ENCODE measurements at places on chromosomes 12 and 14.

DNA sequence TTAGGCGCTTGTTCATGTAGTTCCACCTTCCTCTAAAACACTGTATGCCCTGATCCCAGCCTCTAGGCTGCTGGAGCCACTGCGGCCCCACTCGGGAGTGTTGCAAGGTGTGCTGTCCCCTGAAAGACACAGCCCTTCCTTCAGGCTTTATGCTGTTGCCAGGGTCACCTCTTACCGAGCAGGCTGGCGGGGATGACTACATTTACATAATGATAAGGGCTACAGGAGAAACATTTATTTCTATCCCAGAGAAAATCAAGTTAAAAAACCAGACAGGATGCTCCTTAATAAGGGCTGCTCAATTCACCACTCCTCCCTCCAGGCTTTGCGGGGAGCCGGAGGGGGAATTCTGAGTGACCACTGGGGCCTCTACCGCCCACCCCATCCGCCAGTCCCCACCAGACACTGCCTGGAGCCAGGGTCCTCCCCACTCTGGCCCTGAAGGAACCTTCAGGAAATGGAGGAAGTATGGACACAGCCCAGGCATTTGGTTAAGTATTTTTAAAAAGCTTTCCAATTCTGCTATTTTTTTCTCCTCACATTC is 200.6 kb downstream of the TTC7B start:
- no peak for DNase-seq

- DNase-seq, result no peak
These were observed 46.5 kb downstream of the PIWIL1 start for GRCh38 chr12:130384234-130384633.

GRCh38 chr14:73146111-73146510 is 9.8 kb downstream of the PSEN1 start:
- no peak for DNase-seq

DNA sequence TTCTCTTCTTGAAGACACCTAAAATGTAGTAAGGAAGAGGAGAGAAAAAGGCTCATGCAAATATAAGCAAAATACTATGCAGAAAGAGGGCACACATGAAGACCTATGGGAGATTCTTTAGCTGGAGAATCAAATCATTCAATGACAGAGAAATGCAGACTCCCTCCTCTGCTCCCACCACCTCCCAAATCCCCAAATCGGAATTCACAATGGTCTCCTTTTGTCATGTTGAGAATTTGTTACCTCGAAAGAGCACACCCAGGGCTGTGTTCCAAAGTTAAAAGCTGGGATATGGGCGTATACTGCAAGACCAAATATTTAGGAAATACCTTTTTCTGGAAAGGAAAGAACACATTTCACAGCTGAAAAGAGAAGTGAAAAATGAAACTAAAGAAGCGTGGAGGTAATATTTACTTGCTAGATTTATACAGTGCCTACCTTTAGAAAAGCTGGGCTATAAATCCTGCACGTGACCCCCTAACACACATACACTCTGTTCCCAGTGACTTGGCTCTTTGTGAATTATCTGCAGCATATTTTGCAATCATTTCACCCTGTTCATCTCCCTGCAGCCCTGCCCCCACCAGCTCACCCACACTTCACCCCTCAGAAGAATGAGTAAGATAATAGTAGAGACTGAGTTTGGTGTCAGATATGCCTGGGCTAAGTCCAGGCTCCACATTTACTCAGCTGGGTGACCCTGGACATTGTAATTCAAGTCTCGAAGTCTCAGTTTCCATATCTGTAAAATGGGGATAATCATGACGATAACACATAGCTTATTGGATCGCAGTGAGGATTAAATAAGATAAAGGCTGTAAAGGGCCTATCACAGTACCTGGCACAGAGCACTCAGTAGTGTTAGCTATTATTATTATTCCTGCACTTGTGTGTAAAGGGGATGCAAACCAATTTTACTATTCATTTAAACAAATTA is 2.9 kb upstream of the CACNA1C start:
- no peak for DNase-seq

DNA sequence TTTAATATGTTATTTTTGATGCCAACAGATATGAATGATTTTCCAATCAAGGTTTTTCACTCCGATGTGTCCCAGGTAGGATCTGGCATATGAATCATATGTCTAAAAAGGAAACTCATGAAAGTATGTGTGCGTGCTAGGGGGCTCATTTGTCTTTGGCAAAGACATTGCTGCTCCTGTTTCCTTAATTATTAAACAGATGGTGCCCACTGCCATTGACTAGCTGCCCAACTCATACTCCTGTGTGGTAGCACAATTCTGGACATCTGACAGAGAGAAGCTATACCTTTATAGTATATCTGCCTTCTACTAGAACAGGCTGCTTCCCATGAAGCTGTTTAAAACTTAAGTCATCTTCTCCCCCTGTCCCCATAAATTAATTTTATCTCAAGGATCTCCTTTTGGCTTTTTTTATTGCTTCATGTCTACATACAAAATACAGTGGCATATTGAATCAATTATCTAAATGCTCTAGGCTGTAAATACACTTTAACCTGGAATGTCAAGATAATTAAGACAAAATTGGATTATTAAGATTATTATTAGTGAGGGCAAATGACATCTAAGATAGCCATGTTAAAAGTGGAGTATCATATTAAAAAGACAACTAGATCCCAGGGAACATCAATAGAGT is 1.4 kb upstream of the PDE3A start:
- no peak for DNase-seq

DNA sequence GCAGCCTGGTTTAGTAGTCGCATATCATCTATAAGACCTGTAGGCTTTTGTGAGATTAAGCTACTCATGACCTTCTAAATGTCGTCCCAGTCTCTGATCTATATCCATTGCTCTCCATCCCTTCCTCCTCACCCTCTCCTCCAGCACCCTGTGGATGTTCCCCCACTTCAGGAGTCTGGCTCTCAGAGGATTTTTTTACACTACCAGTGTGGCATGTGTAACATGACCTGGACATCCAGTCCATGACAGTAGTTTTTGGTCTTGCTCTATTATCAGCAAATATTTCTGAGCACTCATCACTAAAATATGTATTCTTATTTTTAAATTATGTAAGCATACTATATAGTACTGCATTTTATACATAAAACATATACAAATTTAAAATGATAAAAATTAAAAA is 142.1 kb downstream of the DYRK2 start:
- DNase-seq, result no peak

DNA sequence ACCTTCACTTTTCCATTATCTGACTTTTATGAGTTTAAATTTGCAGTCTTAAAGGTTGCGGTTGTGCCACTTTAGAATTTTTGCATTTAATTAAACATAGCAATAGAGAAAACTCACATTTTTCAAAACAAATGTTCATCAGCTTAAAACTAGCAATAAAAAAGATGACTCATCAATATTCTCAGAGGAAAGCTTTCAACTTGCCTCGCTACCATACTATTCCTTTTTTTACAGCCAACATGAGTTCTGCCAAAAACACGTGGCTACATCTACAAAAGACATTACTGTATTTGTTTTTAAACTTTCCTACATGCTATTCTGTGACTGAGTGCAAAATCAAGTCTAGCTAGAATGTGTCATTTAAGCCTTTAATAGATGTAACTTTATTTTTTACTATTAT is 497.1 kb downstream of the RPS29 start:
- no peak for DNase-seq

DNA sequence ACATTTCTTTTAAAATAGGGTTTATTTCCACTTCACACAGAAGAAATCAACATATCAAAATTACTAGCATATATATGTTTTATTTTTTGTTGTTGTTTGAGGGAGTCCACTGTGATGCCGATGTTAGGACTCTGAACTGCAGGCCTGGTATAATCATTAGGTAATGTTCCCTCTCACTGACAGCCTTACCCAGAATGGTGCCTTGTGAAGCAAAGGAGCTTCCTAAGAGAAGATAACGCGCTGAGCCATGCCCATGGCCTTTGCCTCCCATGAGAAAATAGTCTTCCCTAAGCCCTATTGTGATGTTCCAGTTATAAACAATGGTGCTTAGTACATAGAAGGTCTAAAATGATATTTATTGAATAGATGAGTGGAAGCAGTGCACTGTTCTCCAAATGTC is 12.0 kb downstream of the GNG2 start:
- DNase-seq, result no peak

GRCh38 chr14:94009767-94010166 is 12.7 kb downstream of the CCDC197 start:
- DNase-seq, result no peak

GRCh38 chr14:49497725-49498348 is 88.3 kb downstream of the RPS29 start:
- no peak for DNase-seq

- DNase-seq, result no peak
These were observed 10.9 kb downstream of the PELI2 start for GRCh38 chr14:56129092-56129491.

GRCh38 chr12:15644700-15645099 is 144.5 kb downstream of the EPS8 start:
- DNase-seq, result no peak

- DNase-seq, result no peak
These were observed 26.2 kb downstream of the C2CD5 start for GRCh38 chr12:22518060-22518719.

GRCh38 chr12:10501030-10501429 is 4.7 kb upstream of the EIF2S3B start:
- no peak for DNase-seq

GRCh38 chr12:116524964-116525379 is 34.2 kb upstream of the MAP1LC3B2 start:
- no peak for DNase-seq

DNA sequence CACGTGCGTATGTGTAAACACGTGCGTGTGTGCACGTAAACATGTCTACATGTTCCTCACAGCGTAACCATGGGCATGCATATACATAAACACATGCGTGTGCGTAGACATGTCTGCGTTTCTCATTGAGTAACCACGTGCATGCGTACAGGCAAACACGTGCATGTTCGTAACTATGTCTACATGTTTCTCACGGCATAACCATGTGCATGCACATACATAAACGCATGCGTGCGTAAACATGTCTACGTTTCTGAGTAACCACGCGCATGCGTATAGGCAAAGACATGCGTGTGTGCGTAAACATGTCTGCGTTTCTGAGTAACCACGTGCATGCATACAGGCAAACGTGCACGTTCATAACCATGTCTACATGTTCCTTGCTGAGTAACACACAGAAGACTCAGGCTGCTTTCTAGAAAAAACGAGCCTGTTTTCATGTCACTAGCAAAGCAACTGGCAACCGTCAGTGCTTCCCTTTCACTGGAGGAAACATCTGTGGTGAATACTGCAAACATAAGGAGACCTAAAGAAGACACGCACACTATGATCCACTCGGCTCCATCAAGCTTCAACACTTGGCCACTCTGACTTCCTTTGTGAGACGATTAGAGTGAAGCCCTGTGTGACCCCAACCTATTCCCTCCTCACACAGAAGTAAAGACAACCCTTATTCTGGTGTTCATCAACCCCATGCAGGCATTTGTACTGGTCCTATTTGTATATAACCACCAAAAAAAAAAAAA is 28.8 kb downstream of the POLE start:
- no peak for DNase-seq

- no peak for DNase-seq
These were observed 52.3 kb upstream of the CCND2 start for GRCh38 chr12:4221258-4221620.

DNA sequence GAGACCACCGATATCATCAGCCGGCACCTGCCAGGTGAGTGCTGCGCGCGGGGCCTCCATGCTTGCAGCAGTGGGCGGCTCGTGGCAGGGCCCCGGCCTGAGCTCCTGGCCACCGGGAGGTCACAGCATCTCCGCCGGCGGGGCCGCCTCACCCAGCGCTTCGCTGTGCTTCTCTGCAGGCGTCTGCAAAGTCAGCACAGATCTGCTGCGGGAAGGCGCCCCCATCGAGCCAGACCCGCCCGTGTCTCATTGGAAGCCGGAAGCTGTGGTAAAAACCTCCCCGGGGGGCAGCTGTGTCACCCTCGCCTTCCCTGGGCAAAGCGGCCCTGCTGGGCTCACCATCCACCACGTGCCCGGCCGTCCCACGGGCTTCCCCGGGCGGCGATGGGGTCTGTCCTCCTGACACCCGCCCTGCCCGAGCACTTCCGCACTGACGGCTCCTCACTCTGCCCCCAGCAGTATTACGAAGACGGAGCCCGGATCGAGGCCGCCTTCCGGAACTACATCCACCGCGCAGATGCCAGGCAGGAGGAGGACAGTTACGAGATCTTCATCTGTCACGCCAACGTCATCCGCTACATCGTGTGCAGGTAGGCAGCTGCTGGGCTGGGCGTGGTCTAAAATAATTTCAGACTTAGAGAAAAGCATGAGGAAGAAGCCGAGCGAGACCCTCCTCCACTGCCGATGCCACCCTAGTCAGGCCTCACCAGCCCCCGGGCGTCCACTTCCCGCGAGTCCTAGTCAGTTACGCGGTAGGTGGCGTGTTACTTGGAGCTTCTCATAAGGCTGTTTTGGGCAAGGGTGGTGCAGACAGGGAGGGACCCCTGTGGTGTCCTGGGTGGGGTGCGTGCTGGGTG is 7.1 kb downstream of the PGAM5 start:
- DNase-seq, result no peak

DNA sequence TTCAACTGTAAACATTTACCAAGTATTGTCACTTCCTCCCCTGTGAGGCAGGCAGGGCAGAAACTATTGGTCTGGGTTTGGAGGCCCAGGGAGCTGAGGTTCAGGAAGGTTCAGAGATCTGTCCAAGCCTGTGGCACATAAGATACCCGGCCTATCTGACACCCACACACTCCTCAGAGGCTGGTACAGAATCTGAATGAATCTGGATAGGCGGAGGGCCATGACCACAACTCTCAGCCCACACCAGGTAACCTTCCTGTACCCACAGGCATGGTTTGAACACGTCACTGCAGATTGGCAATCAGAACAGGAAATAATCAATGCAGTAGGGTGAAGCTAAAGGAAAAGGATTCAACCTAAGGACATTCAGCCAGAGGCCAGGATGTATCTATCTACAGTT is 92.8 kb upstream of the TMCC3 start:
- DNase-seq, result no peak

GRCh38 chr12:41485203-41485602 is 297.1 kb downstream of the PDZRN4 start:
- no peak for DNase-seq

- no peak for DNase-seq
These were observed 357.5 kb downstream of the FSCB start for GRCh38 chr14:44149597-44149996.

All from stimulated activated CD4-positive, alpha-beta T cell treated with anti-CD3 and anti-CD28 coated beads, Interleukin-1b, Interleukin-23, amount 100 ng/mL, for 1 hour (primary cell).